ENCODE measurements at places on chromosomes 4 and X. TPM values are rescaled to one million over a fixed set of nuclear protein-coding genes. Genes with fewer than 3 reads are reported as not detected.

PIR gene
- total RNA-seq, result 12.4 TPM

CLDN34 gene
- total RNA-seq, result not detected

CLDN2 gene
- not detected for total RNA-seq

IL2RG gene
- not detected for total RNA-seq

MAOA gene
- total RNA-seq, result 15.0 TPM

STOX2 gene
- total RNA-seq, result 0.73 TPM

MAPK10 gene
- total RNA-seq, result 35.8 TPM

FREM3 gene
- total RNA-seq, result not detected

TKTL2 gene
- not detected for total RNA-seq
